ENCODE measurements at places on chromosomes 12 and 14. TPM values are rescaled to one million over a fixed set of nuclear protein-coding genes. Genes with fewer than 3 reads are reported as not detected.

Gene LHX5
- not detected for total RNA-seq

Gene BATF
- 1.0 TPM for total RNA-seq

Gene FGD4
- total RNA-seq, result 51.1 TPM

Gene INSM2
- not detected for total RNA-seq

Gene SERPINA12
- not detected for total RNA-seq

Gene TCHP
- total RNA-seq, result 3.7 TPM

Gene OVCH1
- under 0.01 TPM for total RNA-seq

Gene RHEBL1
- total RNA-seq, result 0.52 TPM

Gene NINJ2
- 2.6 TPM for total RNA-seq

Gene TIMM9
- total RNA-seq, result 42.3 TPM

Gene DPY19L2
- total RNA-seq, result 12.5 TPM

Gene ACOT6
- total RNA-seq, result not detected

Gene SLC17A8
- under 0.01 TPM for total RNA-seq

Gene CD163L1
- total RNA-seq, result 4.7 TPM

Gene HOXC13
- not detected for total RNA-seq

Gene RPL10L
- total RNA-seq, result not detected

Gene ASPG
- total RNA-seq, result 0.52 TPM

Gene CATSPERB
- 2.1 TPM for total RNA-seq

Gene FBLN5
- total RNA-seq, result 24.5 TPM

Gene CEP290
- 12.0 TPM for total RNA-seq

Gene NFATC4
- 21.4 TPM for total RNA-seq

Gene RAB5B
- total RNA-seq, result 34.4 TPM

Gene C14orf119
- 24.5 TPM for total RNA-seq

Gene CLBA1
- 2.1 TPM for total RNA-seq

Gene TSPAN11
- total RNA-seq, result 7.3 TPM

Gene WIF1
- 1.0 TPM for total RNA-seq

Gene PLBD1
- 24.0 TPM for total RNA-seq

Gene DEPDC4
- 1.0 TPM for total RNA-seq

Gene NOVA1
- 12.5 TPM for total RNA-seq

Gene PYGL
- 32.9 TPM for total RNA-seq

All from skeletal muscle tissue (tissue), 5 donors.